Hematopoietic multipotent progenitor cell treated with erythropoietin and hydrocortisone succinate and interleukin-3 and kit ligand, for 17 days (in vitro differentiated cells): ENCODE measurements at places on chromosomes 4 and X.

DNA sequence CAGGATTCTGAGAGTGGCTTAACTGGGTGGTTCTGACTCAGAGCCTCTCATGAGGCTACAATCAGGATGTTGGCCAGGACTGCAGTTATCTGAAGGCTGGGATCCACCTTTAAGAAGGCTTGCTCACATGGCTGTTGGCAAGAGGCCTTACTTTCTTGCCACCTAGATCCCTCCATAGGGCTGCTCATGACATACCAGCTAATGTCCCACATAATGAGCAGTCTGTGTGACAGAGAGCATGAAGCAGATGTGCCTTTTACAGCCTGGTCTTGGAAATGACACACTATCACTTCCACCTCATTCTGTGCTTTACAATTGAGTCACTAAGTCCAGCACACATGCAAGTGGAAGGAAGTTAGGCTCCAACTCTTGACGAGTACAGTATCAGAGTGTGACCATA, 4.3 kb upstream of the RBM3 start:
- no peak for DNase-seq

DNA sequence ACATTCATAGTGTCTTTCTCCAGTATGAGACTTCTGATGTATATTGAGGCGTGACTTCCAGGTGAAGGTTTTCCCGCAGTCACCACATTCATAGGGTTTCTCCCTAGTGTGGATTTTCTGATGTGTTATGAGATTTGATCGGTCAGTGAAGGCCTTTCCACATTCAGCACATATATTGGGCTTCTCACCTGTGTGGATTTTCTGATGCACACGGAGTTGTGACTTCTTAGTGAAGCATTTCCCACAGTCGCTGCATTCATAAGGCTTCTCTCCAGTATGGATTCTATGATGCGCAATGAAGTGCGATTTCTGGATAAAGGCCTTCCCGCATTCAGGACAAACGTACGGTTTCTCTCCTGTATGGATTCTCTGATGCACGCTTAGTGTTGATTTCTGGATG, 35.4 kb downstream of the ZNF41 start:
- no peak for DNase-seq

GRCh38 chr4:137735561-137736104, 203.3 kb upstream of the PCDH18 start:
- DNase-seq, result no peak

DNA sequence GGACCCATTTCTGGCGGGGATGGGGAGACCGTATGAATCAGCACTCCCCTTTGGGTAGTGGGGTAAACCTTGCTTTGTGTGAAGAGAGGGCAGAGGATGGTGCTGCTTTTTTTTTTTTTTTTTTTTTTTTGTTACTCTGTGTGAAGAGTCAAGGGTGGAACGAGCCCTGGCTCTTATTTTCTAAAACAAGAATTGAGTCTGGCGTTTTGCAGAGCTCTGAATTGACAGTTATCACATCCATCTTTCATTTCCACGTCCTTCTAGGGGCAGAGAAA, 1.2 kb downstream of the SLAIN2 start:
- DNase-seq, result peak; percentile 23

- no peak for DNase-seq
These were observed 96.8 kb downstream of the ARSJ start for GRCh38 chr4:113882668-113883067.

- no peak for DNase-seq
These were observed 63.6 kb upstream of the NRK start for GRCh38 chrX:105758754-105759153.

DNA sequence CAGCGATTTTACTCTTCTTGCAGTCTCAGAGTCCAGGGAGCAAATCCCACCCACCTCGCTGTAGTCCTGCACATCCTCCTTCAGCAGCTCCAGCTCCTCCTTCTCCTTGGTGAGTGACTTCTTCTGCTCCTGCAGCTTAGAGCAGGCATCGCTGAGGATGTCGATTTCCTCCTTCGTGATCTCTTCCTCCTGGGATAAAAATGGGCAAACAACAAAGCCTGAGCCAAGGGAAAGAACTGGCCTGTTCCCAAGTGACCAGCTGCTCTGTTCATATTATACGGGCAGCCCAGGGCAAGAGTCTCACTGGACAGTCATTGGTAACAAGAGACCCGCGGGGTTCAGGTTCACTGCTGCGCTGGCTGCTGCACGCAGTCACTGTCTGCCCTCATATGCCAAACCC, 26.2 kb downstream of the FGFR3 start:
- no peak for DNase-seq

DNA sequence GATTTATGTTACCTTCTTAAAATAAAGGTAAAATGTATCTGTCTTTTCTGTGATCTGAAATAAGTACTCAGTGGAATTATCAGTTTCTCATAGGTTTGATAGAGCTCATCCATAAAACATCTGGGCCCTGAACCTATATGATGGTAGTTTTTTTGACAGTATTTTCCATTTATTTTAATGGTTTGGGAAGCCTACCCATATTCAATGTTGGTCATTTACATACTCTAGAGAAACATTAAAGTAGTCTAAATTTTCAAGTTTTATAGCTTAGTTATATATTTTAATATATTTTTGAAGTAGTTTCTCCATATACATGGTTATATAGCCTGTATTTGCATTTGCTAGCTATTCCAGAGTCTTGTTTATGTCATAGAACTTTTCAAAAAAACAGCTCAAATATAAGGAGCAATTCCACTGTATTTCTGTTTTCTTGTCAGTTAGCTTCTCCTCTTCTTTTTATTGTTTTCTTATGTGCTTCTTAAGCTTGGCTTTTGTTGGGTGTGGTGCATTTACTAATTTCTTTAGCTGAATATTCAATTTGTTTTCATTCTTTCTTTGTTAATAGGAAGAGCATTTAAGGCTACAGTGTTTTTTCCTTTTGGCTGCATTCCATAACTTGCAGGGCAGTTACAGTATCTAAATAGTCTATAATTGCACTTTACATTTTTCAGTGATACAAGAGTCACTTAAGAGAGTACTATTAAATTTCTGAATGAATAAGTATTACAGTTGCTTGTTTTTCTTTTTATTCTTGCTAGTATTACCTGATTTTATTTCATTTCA, 181.4 kb downstream of the DKK2 start:
- no peak for DNase-seq

- DNase-seq, result no peak
These were observed 431.2 kb downstream of the GPM6A start for GRCh38 chr4:175380841-175381240.

DNA sequence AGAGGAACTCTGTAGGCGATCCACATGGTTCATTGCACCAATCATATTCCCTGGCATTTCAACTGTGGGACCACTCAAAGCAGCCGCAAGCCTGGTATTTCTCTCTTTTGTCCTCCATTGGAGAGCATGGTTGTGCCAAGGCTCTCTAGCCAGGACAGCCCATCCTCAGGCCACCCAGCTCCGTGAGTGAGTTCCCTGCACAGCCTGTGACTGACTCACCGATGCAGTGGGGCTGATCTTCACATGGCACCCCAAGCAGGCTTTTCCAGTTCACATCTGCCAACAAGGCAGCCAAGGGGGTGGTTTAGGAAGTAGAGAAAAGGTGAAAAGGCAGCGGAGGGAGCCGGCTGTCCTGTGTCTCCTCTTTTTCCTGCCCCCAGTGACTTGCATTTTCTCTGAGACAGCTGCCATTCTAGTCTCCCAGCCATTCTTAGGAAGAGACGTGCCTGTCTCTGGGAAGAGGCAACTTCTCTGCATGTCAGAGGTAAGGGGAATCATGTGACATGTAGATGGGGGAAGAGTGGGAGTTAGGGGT, 69.2 kb downstream of the MID1IP1 start:
- DNase-seq, result no peak

GRCh38 chrX:94751611-94752010, 1077.6 kb downstream of the FAM133A start:
- DNase-seq, result no peak

DNA sequence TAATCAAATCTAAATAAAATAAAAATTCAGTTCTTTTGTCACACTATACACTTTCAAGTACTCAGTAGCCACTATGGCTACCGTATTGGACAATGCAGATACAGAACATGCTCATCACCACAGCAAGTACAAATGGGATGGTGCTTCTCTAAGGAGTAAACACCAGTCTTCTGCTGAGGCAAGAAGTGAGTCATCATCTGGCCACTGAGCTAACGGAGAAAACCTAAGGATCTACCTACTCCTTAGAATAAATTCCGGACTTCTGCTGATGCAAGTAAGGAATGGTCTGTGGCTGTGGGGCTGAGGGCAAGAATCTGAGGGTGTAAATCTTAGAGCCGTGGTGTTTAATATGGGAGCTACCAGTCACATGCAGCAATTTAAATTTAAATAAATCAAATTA, 11.3 kb upstream of the RBMXL3 start:
- DNase-seq, result no peak

GRCh38 chr4:152045807-152046571, 285.2 kb upstream of the GATB start:
- no peak for DNase-seq

DNA sequence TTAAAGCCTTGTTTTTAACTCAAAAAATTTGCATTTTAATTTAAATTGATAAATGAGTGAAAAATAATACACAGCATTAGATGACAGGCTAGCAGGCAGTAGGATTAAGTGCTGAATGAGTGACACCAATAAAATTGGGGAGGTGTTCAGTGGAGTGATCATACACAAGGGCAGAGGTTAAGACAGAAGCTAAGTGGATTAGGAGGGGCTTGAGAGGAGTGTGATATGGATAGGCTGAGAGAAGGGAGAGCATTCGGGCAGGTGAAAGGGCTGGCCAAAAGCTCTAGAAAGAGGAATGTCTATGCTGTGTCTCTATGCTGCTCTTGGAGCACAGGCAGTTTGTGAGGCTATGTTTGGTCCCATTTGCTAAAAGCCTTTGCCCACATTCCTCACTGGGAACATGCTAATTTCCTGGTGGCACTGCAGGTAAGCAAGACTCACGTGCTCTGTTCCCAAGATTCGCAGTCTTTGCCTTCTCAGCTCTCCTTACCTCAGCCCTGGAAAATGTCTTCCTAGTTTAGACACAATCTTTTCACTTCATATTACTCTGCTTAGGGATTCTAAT, 52.8 kb upstream of the CCSER1 start:
- DNase-seq, result no peak

DNA sequence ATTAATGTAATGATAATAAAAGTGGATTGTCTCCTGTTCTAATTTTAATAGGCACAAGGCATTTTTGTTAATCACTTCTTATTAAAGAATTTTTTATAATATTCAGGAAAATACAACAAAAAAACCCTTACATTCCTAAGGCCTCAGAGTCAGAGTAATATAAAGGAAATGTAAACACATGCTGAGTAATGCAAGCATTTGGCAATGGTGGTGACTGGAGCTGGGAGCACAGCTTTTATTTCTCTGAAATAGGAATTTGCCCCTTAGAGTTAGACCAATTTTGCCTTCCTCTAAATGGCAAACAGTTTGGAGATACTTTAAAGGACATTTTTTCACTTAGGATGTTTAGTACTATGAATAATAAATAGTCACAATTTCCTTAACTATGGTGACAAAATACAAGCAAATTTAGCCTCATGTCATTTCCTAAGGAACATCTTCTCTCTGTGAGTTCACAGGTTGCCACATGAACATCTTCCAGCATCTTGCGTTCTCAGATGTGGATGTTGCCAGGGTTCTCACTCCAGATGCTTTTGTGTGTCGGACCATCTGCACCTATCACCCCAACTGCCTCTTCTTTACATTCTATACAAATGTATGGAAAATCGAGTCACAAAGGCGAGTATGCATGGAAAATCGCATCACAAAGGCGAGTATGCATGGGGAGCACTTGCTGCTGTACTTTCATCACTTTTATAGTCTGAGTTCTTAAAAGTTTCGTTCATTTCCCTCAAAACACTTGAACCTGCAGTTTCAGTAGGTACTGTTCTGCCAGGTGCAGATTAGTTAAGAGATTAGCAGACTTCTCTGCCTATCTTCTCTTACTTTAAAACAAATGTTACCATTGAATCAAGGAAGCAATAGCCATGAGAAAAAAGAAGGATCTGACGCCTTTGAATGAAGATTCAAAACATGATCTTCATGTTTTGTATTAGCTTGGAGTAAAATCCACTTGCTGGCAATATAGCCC, 15.9 kb upstream of the F11 start:
- no peak for DNase-seq

GRCh38 chr4:120078216-120078615, 11.6 kb upstream of the MAD2L1 start:
- DNase-seq, result no peak

DNA sequence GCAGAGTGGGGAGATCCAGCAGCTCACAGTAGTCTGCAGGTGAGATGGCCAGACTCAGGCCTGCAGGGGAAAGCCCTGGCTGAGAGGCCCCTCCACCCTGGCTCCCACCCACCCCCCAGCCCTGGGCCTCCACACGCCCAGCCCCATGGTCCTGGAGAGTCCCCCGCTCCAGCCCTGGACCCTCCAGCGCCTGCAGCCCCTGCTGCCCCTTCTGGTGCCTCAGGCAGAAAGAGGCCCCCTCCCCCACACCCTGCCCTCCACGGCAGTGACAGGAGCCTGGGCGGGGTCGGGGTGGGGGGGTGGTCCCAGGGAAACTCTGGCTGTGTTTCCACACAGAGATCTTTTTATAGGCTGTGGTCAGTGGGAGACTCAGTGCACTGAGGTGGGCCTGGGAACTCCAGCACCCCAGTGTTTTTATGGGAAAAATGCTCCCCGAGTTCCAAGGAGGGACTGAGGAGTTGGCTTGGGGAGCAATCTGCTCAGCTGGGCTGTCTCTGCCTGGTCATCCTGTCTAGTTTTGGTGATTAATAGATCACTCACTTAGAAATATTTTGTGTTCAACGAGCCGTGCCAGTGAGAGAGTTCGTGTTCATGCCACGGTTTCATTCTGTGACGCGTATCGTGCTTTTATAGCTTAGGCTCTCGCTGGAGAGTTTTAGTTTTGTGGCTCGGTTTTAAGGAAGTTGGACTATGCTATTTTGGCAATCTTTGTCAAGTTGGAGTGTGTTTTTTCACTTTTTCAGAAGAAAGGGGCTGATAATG, 53.1 kb upstream of the HGFAC start:
- no peak for DNase-seq

- no peak for DNase-seq
These were observed 432.8 kb upstream of the LCORL start for GRCh38 chr4:18454349-18454748.

GRCh38 chr4:165502916-165503907, 124.4 kb downstream of the CPE start:
- no peak for DNase-seq

DNA sequence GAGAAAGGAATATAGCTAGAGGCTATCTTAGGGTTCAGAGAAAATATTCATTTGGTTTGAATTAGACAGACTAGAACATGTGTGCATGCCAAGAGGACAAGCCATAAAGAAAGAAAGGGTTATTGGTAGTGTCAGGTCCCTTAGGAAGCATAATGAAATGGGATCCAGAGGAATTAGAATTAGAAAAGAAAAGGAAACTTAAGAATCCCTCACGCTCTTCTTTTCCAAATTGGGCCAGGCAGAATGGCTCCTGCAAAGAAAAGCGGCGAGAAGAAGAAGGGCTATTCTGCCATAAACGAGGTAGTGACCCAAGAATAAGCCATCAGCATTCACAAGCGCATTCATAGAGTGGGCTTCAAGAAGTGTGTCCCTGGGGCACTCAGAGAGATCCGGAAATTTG, 4.9 kb upstream of the ABCG2 start:
- no peak for DNase-seq

DNA sequence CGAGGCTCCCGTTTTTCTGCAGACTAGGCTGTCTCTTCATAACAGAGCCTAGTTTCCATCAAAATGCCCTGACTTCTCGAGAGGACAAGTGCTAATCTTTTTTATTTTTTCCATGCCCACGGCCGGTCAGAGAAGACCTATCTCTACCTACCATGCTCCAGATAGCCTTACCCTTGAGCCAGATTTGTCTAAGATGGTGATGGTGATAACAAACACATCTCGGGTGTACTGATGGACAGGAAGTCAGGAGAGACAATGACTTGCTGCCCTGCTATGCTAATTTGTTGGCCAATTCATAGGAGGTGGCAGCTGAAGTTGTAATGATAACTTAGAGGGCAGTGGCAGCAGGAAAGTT, 42.2 kb upstream of the NKRF start:
- DNase-seq, result no peak
